Uterus (tissue), 4 donors: ENCODE measurements at places on chromosomes 13 and 19. TPM values are rescaled to one million over a fixed set of nuclear protein-coding genes. Genes with fewer than 3 reads are reported as not detected.

Gene C1QTNF9
- 0.70 TPM for total RNA-seq

DNA sequence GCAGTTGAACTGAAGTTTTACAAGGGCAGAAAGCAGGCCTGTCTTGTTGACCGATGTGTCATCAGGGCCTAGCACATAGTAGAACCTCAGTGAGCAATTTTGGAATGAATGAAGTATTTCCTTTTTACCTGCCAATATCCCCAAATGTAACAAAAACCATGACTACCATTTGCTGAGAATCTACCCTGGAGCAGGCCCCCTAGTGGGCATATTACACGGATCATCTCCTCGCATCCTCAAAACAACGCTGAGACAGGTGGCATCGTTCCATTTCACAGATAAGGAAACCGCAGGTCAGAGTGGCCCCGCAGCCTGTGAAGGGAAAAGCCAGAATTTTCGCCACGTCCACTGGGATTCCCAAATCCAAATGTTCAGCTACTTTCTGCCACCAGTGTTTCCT is 77.9 kb downstream of the CACNA1A start:
- DNase-seq = no peak

Gene PRSS57
- not detected for total RNA-seq

DNA sequence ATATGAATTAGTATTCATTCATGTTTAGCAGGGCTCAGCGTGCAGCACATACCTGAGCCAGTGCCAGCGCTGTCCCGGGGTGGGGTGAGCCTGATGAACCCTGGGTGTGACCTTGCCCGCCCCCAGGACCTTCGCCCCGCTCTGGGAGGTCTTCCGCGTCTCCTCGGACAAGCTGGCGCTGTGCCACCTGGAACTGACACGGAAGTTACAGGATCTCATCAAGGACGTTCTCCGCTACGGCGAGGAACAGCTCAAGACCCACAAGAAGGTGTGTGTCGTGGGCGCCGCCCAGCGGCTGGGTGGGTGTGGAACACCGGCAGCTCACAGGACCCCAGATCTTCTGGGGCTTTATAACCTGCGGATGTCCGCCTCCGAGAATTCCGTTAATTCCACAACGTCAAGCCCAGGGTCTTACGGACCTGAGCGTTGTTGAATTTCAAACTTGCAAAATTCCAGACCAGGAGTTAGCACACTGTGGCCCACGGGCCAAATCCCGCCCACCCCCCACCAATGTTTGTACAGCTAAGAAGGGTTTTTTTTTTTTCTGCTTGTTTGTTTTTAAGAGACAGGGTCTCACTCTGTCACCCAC is 15.4 kb downstream of the FCHO1 start:
- peak; percentile 43 for DNase-seq

Gene ACP5
- 6.5 TPM for total RNA-seq

GRCh38 chr19:2271234-2272103 is 10.5 kb downstream of the PEAK3 start:
- no peak for DNase-seq

- DNase-seq = no peak
Observed at GRCh38 chr19:45866400-45867176, 2.5 kb downstream of the FOXA3 start.

- no peak for DNase-seq
Observed at GRCh38 chr13:37175996-37176395, 70.5 kb upstream of the CSNK1A1L start.

DNA sequence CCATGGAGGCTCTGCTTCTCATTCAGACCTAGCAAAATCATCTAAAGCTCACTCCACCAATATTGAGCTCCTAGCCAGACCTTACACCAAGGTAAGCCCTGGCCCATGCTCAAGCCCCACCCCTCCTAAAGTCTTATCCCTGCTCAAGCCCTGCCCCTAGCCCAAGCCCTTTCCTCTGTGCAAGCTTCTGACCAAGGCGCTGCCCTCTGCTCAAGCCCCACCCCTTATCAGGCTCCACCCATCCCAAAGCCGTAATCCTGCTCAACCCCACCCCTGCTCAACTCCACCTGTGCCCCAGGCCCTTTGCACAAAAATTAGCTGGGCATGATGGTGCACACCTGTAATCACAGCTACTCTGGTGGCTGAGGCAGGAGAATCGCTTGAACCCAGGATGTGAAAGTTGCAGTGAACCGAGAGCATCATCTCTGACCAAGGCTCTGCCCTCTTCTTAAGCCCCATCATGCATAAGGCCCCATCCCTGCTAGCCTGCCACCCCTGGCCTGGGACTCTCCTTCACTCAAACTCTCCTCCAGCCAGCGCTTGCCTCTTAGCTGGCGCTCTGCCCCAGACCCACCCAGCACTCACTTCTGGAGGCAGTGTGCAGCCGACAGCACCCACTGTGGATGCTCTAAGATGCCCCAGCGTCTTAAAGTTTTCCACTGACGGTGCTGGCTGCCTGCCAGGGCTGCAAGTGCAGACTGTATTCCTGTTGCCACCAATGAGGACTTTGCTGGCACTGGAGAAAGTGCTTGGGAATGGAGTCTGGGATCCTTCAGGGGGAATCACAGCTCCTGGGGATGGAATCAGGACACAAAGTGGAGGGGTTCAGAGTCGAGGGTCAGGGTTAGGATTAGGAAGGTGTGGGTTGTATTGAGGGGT is 16.5 kb downstream of the KLK4 start:
- DNase-seq = no peak

GRCh38 chr13:29429286-29429900 is 166.1 kb downstream of the SLC7A1 start:
- DNase-seq = no peak

GRCh38 chr13:110334256-110334655 is 27.2 kb downstream of the COL4A2 start:
- no peak for DNase-seq

- DNase-seq = no peak
Observed at GRCh38 chr13:50236898-50237318, 221.7 kb downstream of the KCNRG start.

GRCh38 chr13:83780227-83780626 is 102.0 kb downstream of the SLITRK1 start:
- no peak for DNase-seq

Gene MEGF8
- total RNA-seq = 3.6 TPM

GRCh38 chr13:40152145-40152544 is 496.7 kb downstream of the COG6 start:
- DNase-seq = no peak

GRCh38 chr13:45925151-45925550 is 73.6 kb upstream of the SIAH3 start:
- no peak for DNase-seq

DNA sequence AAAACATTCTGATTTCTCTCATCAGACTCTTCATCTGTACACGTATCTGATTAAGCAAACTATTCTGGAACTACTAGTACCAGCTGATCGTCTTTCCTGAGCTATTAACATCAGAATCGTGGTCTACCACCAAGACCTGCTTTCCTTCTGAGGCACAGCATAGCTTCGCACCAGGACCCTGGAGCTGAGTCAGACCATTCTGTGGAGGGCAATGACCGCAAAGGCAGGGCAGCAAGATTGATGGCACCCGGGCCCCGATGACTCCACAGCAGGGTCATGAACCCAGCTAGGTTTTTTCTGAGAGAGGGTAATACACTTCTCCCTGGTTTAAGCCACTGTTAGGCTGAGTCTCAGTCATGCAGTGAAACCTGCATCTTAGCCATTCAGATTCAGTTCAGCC is 158.7 kb upstream of the GPR12 start:
- no peak for DNase-seq
